AG04449 (cell line): ENCODE measurements at places on chromosomes 1 and 21.

- DNase-seq = no peak
These were observed 45.8 kb upstream of the HLX start for GRCh38 chr1:220833436-220833835.

DNA sequence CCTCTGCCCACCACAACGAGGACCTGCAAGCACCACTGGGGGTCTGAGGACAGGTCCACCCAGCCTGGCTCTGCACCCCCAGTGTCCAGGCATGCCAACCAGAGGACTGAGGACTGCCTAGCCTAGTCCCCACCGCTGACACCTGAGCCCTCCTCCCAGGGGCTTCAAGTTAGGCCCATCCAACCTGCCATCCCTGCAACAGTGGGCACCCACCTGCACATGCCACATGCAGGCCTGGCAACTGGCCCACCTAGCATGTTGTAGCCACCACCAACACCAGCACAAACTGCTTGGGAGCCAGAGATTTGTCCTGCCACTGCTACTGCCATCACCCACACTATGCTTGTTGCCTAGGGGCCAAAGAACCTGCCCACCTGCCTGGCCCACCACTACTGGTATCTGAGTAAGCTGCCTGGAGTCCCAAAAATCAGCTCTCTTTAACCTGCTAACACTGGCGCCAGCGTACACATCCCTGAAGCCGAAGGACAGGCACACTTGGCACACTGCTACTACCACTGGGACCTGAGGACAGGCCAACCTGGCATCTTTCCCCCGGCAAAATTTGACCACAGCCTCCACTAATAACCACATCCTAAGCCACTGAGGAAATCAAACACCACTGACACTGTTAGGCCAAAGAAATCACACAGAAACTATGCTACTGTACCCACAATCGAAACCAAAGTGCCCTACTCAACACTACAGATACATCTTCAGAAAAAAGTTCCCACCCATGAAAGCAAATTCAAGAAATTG is 61.5 kb downstream of the PSMG1 start:
- no peak for DNase-seq

DNA sequence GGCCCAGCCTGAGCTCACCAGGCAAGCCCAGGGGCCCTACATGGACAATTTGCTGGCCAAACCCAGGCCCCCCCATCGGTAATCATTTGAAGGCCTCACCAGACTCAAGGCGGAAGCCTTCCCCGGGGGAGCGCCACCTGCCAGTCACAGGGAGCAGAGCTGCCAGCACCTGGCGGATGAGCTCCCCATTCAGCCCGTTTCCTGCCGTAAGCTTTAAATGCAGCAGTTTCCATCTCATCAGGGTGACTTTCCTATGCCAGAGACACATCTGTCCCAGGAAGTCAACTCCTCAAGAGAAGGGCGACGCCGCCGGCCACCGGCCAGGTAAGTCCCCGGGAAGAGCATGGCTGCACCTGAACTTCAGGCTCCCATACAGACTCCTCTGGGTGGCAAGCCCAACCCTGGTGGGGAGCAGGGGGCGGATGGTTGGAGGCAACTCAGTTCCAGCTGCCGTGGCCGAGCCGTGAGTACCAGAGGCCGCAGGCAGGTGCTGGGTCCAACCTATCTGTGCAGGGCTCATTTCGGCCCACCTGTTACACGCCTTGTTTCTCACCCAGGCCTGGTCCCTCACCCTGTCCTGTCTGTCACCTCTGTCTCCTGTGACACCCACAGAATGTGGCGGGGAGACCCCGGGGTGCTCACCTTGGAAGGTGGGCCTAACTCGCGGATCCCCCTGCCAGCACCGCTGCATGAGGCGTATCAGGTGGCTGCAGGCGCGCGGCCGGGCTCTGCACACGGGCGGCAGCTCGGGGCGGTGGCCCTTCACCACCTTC is 20.7 kb downstream of the RIPK4 start:
- DNase-seq = no peak

DNA sequence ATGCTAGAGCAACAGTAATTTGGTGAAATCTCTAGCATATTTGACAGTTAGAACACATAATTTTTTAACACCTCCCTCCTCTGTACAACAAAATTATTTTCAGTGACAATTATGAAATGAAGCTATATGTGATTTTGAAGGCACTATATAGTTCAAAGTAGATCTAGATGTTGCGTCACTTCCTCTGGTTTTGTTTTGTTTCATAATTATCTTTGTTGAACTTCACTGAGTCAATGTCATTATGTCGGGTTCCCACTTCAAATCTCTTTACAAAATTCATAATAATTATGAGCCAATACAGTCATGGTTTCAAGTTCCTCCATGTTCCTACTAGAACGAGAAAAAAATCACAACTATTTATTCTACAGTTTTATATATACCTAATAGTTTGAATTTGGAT is 254.8 kb upstream of the PLXNA2 start:
- DNase-seq = no peak

DNA sequence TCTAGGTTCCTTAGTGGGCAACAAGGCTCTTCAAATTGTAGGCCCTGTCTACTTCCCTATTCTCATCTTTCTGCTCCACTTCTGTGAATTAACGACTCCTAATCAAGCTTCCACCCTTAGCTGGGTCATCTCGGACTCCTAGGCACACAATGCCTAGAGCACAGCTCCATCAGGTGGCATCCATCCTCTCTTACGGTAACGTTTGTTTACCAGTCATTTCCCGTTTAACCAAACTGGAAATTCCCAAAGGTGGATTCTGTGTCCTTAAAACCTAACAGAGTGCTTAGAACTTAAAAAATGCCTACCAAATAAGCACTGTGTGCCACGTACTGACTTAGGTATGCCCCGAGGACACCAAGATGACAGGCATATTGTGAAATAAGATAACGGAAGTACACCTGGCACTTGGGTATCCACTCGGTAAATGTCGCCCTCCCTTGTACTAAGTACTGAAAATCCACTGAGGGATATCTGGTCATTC is 1.5 kb downstream of the PARP1 start:
- DNase-seq = no peak

DNA sequence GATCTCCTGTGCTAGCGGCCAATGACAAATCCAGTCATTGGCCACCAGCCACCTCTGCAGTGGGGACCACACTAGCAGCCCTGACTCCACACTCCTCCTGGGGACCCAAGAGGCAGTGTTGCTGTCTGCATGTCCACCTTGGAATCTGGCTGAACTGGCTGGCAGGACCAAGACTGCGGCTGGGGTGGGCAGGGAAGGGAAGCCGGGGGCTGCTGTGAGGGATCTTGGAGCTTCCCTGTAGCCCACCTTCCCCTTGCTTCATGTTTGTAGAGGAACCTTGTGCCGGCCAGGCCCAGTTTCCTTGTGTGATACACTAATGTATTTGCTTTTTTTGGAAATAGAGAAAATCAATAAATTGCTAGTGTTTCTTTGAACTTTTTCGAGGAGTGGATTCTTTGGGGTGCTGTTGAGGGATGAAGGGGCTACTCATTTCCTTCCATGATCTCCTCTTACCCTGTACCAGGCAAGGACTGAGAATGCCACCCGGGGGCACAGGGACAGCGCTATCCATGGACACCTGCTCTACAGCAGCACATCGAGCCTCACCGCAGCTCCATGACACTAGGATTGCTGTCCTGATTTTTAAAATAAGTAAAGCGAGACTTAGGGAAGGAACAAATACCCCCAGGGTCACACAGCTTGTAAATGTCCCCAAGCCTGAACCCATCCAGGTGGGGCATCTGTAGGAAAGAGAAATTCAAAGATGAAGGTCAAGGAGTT is 44.7 kb downstream of the TNNT2 start:
- no peak for DNase-seq
